ENCODE measurements at places on chromosomes 5 and 9.

GRCh38 chr9:125593581-125594222, 113.3 kb downstream of the MAPKAP1 start:
- no peak for DNase-seq

- DNase-seq = no peak
These were observed 3.6 kb upstream of the DOCK8 start for GRCh38 chr9:211036-211435.

DNA sequence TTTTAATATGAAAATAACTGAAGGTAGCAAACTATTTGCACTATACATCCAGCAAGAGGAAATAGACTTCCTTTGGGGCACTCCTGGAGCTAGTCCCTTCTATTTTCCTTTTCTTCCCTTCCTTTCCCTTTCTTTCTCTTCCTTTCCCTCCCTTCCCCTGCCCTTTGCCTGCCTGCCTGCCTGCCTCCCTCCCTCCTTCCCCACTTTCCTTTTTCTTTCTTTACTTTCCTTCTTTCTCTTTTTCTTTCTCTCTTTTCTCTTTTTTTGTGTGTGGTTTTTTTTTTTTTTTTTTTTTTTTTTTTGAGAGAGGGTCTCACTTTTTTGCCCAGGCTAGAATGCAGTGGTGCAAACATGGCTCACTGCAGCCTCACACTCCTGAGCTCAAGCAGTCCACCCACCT, 17.3 kb upstream of the CXXC5 start:
- no peak for DNase-seq

GRCh38 chr5:168713051-168713450, 133.9 kb upstream of the PANK3 start:
- no peak for DNase-seq

GRCh38 chr5:95779611-95780010, 42.9 kb downstream of the GLRX start:
- DNase-seq = no peak

- DNase-seq = no peak
These were observed 48.5 kb upstream of the MSX2 start for GRCh38 chr5:174675916-174676315.

DNA sequence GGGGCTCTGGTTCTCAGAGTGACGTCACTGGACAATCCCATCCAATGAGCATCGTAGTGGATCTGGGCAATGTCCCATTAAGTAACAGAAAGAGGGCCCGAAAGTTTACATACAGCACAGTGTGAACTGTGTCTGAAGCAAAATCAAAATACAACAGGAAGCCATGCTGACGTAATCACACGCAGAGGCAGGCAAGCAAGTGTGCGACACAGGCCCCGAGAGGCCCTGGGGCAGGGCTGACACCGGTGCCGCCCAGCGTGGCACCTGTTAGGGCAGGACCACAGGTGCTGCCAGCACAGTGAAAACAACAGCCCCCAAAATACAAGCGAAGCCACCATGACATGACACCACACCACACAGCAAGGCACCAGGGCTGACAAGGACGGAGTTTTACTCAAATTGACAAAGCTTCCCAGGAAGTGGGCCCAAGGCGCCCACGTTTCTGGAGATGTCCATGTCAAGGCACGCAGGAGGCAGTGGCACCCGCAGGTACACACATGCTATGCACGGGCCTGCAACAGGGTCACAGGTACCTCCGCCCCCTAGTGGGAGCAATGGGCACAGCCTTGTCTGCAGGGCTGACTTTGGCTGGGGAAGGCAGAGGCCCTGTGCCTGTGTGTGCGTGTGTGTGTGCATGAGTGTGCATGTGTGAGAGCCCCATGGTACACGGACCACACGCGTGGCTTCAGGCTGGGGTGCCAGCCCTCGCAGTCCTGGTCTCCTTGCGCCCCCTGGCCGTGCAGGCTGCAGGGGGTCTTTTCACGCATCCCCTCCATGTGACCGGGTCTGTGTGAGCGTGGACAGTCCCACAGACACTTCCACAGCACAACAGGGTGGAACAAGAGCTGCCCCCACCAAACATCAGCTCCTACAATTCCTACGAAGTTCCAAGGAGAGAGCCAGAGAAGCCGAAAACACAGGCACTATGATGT, 19.6 kb downstream of the QSOX2 start:
- DNase-seq = peak; percentile 51

- DNase-seq = no peak
These were observed 58.9 kb downstream of the PPARGC1B start for GRCh38 chr5:149788964-149789363.

- DNase-seq = no peak
These were observed 425.3 kb downstream of the TLR4 start for GRCh38 chr9:118129541-118129940.

- DNase-seq = no peak
These were observed 16.3 kb upstream of the PRR16 start for GRCh38 chr5:120447706-120448239.

GRCh38 chr5:32504989-32505596, 60.6 kb upstream of the ZFR start:
- no peak for DNase-seq

DNA sequence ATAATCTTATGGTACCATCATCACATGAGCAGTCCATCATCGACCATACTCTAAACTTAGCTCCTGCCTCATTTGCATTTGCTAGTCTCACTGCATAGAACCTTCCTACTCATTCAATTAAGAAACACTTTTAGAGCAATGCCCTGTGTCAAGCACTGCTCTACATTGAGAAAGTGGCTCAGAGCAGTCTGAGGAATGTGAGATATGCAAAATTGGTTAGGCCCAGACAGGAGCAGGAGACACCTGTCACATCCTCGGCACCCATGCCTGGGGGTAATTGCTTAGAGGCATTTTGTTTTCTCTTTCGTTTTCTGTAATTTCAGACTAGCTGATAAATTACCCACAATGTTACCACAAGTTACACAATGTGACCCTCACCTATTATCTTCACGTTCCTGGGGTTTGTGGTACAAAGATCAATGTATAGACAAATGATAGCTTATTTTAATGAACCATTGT, 4.9 kb upstream of the RARS1 start:
- no peak for DNase-seq

DNA sequence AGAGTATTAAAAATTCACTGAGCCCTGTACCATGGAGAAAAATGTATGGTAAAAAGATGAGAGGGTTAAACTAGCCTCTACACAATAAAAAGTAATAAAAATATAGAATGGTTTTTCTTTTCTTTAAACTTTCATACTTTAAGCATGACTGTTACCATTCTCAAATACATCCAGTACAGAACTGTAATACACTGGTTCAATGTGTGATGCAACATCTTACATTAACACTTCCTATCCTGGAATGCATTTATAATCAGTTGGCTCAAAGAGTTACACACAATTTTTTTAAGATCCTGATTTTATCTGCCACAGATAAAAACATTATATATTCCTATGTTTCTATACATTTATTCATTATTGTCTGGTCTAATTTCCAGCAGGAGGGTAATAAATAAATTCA, 4.7 kb downstream of the GNAQ start:
- DNase-seq = no peak
